Ascending aorta (tissue), 2 donors: ENCODE measurements at places on chromosomes 5 and 9.

DNA sequence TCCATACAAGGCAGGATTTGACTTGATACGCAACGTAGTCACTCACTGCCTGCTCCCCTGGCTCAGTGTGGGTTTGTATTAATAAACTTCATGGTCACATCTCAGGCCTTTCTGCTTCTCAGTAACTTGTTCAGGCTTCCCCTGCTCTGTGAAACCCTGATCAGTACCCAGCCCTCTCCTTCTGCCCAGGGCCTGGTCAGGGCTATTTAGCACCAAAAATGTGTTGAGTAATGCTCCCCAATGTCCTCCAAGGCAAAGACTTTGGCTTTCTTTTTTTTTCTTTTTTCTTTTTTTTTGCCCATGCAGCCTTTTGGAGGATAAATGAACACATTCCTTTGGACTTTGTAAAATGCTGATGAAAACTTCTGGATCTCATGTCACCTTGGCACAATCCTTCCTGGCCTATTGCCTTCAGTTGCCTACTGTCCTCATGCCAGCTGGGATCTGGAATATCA lies 399.2 kb upstream of the KLF4 start:
- no peak for DNase-seq

DNA sequence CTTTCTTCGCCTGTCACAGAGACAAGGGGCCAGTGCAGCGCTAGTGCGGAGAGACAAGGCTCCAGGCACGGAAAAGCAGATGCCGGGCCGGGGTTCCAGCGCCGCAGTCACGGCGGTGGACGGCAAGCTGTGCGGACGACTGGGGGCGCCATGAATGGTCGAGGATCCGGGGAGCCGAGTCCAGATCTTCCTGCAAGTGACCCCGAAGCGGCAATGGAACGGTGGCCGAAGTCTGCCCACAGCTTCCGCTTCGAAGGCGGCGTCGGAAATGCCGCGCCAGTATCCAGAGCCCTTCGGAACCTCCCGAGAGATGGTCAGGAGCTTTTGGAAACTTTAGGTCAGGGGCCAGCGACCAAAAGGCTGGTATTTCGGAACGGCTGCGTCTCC lies 601 bp upstream of the FAF2 start:
- peak; percentile 13 for DNase-seq

DNA sequence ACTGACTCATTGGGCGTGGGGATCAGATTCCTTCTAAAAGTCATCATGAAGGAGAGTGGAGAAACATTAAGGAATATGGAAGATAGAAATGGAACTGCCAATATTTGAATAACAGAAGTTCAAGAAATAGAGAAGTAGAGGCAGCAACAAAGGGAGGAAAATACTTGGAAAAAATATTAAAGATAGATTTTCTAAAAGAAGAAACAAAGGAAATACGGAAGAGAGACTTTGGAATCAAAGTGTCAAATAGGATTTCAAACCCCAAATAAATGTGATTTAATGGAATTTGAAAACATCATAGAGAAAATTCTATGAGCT lies 605.1 kb upstream of the KLF4 start:
- no peak for DNase-seq

DNA sequence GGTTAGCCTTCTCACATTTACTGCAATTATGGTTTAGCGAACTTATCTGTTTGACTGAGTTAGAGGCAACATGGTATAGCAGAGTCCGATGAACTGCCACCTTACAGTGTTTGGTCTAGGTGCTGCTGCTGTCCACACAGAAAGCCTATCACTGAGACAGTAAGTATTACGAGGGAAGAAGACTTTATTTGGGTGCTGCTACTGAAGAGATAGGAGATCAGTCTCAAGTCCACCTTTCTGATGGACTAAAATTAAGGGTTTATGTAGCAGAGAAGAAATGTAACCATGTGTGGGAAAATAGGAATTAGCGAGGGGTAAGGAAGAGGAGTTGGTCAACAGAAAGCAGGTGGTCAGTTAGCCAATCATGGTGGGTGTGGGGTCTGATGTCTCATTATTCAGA lies 109.7 kb downstream of the ZSWIM6 start:
- DNase-seq: no peak

GRCh38 chr5:133792655-133793054 lies 175.8 kb downstream of the C5orf15 start:
- no peak for DNase-seq

DNA sequence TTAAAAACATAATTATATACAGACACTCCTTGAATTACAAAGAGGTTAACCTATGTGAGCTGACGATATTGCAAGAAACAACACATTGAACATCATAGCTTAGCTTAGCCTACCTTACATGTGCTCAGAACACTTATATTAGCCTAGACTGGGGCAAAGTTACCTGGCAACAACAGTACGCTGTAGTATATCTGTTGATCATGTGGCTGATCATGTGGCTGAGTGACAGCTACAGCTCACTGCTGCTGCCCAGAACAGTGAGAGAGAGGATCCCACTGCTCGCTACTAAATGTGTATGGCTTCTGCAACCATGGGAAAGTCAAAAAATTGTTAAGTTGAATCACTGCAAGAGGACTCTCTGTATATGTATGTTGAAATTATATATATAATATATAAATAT lies 169.9 kb downstream of the CDH9 start:
- no peak for DNase-seq

GRCh38 chr5:146079695-146080373 lies 25.5 kb downstream of the PLAC8L1 start:
- no peak for DNase-seq

DNA sequence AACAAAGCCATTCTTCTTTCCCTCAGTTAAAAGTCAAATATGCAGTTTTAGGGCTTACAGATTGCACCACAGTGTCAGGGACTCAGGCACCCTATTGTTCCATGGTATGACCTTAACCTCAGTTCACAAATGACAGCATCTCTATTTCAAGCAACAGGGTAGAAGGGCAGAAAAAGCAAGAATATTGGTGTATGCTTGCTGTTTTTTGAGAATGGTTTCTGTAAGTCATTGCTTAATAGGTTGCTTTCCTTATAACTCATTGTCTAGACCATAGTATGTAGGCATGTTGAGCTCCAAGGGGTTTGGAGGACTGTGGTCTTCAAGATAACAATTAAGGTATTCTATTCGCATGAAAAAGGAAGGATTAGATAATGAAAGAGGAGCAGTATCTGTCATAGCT lies 183.5 kb upstream of the EDIL3 start:
- DNase-seq: no peak

DNA sequence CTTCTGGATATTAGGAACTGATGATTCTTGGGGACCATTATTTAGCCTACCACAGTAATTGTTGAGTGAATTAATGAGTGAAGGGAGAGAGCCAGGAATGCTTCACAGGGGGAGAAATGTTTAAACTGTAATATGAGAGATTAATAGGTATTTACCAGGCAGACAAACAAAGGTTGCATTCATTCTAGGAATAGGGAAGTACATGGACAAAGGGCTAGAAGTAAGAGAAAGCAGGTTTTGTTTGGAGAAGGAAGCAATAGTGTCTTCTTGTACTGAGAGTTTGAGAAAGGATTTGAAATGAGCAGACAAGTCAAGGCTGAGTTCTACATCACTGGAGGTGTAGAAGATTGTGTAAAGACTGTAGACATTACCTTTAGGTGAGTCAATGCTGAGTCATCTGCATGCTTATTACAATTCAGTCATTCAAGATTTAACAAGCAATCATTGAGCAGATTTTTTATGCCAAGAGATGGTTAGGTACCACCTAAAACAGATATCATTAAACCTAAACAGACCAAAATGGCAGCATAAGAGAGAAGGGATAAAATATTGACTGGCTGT lies 8.0 kb downstream of the TAF1L start:
- DNase-seq: no peak

- peak; percentile 72 for DNase-seq
Observed at GRCh38 chr9:128276574-128277270, 646 bp downstream of the SWI5 start.

DNA sequence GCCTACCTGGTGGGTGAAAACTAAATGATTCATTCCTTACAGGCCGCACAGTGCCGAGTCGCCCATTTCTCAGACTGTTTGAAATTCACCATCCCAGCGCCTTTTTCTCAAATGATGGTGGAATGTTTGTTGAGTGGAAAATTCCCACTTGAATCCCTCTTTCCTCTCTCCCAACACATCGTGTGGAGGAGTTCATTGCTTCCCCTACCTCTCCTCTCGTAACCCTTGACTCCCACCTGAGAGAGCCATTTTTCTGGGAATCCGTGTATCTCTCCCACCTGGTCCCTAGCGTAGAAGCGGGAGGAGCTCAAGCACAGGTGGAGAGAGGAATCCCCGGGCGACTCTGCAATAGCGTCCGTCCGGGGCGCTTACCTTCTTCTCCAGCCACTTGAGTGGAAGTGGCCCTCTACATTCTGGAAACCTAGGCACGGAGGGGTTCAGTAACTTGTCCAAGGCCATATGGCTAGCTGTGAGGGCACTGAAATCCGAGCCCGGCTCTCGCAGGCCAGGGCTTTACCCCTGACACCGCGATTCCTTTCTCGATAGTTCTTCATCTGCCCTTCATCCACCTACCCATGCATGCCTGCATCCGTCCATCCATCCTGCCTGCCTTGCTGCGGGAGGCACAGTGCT lies 683 bp downstream of the OSMR start:
- DNase-seq: no peak

DNA sequence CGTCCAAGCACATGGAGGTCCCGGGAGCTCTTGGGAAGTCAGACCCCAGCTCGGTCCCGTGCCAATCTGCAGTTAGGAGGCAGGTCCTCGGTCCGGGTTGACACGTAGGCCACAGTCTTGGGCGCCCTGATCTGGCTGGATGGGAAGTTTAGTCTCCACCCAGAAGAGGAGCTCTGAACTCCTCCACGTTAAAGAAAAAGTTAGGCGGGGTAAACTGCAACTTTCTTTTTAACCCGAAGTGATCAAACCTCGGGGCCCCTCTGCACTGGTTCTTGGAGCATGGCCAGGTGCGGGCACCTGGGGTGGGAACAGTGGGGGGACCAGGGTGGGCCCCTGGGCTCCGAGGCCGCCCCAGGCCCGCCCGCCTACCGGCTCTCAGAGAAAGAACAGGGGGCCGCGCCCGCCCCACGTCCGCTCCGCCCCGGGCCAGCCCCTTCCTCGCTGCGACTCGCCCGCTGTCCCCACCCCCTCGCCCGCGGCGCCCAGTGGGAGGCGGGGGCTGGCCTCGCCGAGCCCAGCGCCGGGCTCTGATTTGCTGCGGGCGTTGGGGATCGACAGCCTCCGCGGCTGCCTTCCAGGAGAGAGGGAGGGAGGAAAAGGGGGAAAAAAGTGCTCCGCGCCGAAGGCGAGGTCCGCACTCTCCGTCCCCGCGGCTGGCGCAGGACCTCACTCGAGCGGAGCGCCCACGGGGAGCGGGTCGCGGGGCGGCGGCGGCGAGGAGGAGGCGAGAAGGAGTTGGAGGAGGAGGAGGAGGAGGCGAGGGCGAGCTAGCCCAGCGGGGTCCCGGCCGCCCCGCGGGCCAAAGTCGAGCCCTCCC lies at the start of gene COL5A1:
Gene COL5A1 (plus strand): TSS at position 631 of the 817 bp plus-strand sequence. CDS start 385 bp downstream, outside the sequence.
- DNase-seq: peak; percentile 65

GRCh38 chr5:54670281-54670680 lies 152.7 kb downstream of the SNX18 start:
- no peak for DNase-seq

- no peak for DNase-seq
Observed at GRCh38 chr9:23309800-23310199, 516.2 kb downstream of the ELAVL2 start.

- no peak for DNase-seq
Observed at GRCh38 chr5:124397317-124397716, 349.1 kb downstream of the ZNF608 start.

GRCh38 chr5:88727705-88728313 lies 155.2 kb downstream of the MEF2C start:
- no peak for DNase-seq

- no peak for DNase-seq
Observed at GRCh38 chr5:61647672-61648071, 315.6 kb downstream of the ZSWIM6 start.
